ENCODE measurements at places on chromosomes 3 and 15. TPM values are rescaled to one million over a fixed set of nuclear protein-coding genes. Genes with fewer than 3 reads are reported as not detected.

TRPC1 gene
- total RNA-seq = 8.5 TPM

DOCK3 gene
- under 0.01 TPM for total RNA-seq

USP13 gene
- 8.0 TPM for total RNA-seq

FANCD2OS gene
- total RNA-seq = not detected

MTFMT gene
- total RNA-seq = 10.3 TPM

TM4SF1 gene
- 910 TPM for total RNA-seq

CHRNA7 gene
- total RNA-seq = 1.8 TPM

BFSP2 gene
- not detected for total RNA-seq

PAQR5 gene
- total RNA-seq = 0.28 TPM

AVEN gene
- 34.4 TPM for total RNA-seq

PCOLCE2 gene
- total RNA-seq = 13.6 TPM

HRG gene
- total RNA-seq = not detected

C3orf80 gene
- 0.09 TPM for total RNA-seq

SLITRK3 gene
- total RNA-seq = not detected

FBXW12 gene
- not detected for total RNA-seq

PATL2 gene
- 0.09 TPM for total RNA-seq

C3orf85 gene
- total RNA-seq = not detected

KCNAB1 gene
- total RNA-seq = 0.63 TPM

CCDC174 gene
- 10.6 TPM for total RNA-seq

NTRK3 gene
- total RNA-seq = under 0.01 TPM

ACTC1 gene
- total RNA-seq = not detected

HYKK gene
- total RNA-seq = 0.94 TPM

RPL4 gene
- 1,891 TPM for total RNA-seq

CNTN4 gene
- total RNA-seq = under 0.01 TPM

RAB27A gene
- 6.7 TPM for total RNA-seq

CD47 gene
- 65.4 TPM for total RNA-seq

SH2D7 gene
- total RNA-seq = not detected

GNAT1 gene
- not detected for total RNA-seq

TMC3 gene
- not detected for total RNA-seq

PLS1 gene
- 1.5 TPM for total RNA-seq

LMOD3 gene
- not detected for total RNA-seq

SLC49A4 gene
- 12.6 TPM for total RNA-seq

PXYLP1 gene
- 3.9 TPM for total RNA-seq

PIGX gene
- 12.7 TPM for total RNA-seq

Measured in endothelial cell of coronary artery (primary cell).